ENCODE measurements at places on chromosomes 2 and 18.

- no peak for DNase-seq
Measured at GRCh38 chr18:79315596-79315995, 80.1 kb upstream of the NFATC1 start.

DNA sequence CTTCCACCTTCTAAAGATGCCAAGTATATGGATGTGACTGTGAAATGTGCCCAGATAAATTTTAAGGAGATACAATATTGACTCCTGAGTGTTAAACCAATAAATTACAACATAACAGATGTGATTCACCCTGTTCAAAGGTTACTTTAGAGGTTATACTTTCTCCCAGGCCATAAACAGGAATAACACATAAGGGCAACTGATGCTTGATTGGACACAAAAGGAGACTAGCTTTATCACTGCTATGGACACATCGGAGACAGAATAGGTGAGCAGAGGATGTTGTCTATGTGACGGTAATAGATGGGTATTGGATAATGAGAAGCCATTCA, 31.9 kb upstream of the SLC25A52 start:
- DNase-seq, result no peak

DNA sequence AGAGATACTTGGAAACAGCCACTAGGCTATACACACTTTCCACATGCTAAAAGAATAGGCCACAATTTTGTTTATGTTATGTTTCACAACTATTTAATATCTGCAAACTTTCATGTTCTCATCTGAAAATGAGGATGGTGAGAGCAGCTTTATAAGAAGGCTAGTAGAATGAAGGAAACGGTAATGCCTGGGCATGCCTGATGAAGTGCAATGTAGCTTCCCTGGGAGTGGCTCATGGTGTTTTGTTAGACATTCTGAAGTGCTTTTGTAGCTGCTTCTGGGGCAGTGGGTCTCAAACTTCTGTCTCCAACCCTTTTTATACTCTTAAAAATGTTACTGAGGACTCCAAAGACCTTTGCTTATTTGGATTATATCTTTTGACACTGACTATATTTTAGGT, 193.3 kb upstream of the VWC2L start:
- no peak for DNase-seq

- DNase-seq, result no peak
Measured at GRCh38 chr2:68710756-68711155, 23.9 kb upstream of the ARHGAP25 start.

DNA sequence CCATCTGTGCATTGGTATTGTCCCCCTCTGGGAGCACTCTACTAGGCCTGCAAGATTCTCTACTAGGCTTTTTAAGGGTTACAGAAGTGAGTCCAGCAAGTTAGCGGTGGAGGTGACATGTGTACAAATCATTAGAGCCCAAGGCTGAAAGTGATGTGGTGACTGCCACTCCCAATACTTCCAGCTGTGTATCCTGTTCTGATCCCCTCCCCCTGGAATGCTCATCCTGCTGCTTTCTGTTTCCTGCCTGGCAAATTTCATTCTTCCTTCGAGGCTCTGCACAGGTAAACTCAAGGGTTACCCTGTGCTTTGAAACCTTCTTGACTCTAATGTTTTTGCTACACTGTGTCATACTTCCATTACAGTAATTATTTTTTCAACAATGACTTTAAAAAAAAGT, 258.5 kb upstream of the REV1 start:
- no peak for DNase-seq

GRCh38 chr2:174593574-174594203, 3.9 kb downstream of the WIPF1 start:
- no peak for DNase-seq

- DNase-seq, result no peak
Measured at GRCh38 chr2:28828382-28828781, 17.7 kb downstream of the SPDYA start.

Measured in pancreas (tissue), 10 donors.